Urinary bladder (tissue), 4 donors: ENCODE measurements at places on chromosomes 7 and 10.

- DNase-seq: no peak
These were observed 195.5 kb upstream of the ZNF32 start for GRCh38 chr10:43844221-43844620.

DNA sequence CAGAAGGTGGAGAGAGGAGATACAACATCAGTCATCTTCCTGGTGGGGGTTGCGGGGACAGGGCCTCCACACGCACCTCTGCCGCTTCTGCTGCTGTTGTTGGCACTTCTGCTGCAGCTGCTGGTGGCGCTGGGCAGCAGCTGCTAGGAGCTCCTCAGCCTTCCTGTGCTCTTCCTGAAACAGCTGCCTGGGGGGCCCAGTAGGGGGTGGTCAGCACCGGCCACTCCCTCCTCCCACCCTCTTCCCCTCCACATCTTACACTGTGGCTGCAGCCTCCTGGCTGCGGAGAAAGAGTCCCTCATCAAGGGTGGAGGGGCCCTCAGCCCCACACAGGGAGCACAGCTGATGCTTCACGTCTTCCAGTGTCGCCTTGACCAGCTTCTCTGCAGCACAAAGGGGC, 9.9 kb downstream of the SYCE1 start:
- DNase-seq: no peak

DNA sequence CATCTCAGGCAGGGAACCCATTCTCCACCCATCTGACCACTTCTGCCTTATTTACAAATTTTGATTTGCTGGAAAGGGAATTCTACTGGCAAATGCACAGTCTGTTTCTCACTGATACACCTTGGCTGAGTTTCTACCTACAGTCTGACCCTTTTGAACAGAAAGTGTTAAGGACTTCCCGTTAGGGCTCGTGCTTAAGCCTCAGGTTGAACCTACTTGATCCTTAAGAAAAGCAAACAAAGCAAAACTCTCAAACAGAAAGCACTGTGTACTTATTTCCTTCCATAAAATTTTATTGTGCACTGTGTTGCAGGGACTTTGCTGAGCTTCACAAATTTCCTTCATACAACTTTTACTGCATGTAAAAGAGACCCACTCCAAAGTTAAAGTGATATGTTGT, 367.8 kb downstream of the NRG3 start:
- no peak for DNase-seq

DNA sequence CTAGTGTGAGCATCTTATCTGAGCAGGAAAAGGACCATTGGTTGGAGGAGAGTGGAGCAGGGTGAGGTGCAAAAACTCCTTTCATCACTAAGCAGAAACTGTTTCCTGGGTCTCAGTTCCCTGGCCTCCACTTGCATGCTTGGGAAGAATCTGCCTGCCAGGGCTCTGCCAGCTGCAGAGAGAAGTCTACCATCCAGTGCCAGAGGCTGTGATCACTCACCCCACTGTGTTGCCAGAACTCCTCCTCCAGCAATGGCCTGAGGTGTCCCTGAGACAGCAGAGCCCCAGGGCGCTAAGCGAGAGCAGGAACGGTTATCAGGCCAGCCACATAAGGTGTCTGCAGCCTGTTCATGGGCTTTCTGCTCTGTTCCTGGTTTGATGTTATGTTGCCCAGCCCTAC, 991.4 kb downstream of the CCSER2 start:
- no peak for DNase-seq

DNA sequence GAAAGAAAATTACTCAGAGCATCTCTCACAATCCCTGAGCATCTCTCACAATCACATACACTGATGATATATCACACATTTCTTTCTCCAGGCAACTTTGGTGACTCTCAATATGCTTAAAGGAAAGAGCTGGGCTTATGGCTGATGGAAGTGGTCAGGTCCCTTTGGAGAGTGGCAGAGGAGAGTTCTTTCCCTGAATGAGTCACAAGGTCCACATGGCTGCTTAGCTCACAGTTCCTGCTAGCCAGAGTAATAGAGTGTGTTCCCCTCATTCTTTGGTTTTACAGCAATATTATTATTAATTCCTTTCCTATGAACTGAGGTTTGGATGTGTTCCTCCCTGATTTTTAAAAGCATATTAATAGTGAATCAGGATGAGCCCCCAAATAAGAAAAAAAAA, 287.4 kb downstream of the C7orf25 start:
- DNase-seq: no peak

DNA sequence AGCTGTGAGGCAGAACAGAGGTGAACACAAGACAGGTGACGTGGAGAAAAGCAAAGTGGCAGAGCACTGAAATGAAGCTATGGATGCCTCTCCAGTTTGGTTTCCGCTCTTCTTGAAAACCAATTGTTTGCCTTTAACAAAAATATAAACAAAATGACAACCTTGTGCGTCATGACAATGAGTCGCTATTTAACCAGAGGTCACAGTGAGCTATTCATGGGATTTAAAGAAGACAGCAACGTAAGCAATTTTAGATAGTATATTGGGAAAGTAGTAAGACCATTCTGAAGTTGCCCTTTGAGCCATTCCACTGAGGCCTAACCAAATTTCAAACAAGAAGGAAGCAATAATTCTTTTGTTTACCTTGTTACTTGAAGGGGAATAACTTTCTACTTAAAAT, 15.2 kb upstream of the LRRTM3 start:
- no peak for DNase-seq

DNA sequence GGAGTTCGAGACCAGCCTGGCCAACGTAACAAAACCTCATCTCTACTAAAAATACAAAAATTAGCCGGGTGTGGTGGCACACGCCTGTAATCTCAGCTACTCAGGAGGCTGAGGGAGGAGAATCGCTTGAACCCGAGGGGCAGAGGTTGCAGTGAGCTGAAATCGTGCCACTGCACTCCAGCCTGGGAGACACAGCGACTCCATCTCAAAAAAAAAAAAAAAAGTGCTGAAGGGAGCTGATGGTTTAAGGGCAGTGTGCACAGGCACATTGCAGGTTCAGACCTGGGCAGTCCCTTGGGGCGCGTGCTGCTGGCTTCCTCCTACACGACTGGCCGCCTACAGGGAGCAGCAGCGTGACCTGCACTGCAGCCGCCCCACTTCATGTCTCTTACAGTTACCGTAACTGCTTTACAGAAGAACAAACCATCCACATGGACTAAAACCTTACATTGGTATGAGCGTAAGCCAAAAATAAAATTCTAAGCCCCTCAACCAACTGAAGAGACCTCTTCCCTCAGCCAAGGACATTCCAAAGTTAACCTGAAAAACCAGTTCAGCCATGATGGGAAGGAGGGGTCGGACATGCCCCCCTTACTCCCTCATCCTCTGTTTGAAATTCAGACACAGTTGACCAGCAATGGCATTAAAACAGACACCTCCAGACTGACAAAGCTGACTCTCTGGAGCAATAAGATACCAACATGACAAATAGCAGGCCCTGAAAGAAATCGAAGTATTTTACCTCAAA, 262.2 kb downstream of the ZMYND11 start:
- DNase-seq: no peak

- DNase-seq: no peak
These were observed 80.2 kb downstream of the SORBS1 start for GRCh38 chr10:95480901-95481491.

- DNase-seq: no peak
These were observed 338.8 kb downstream of the ANKRD7 start for GRCh38 chr7:118563311-118563710.

DNA sequence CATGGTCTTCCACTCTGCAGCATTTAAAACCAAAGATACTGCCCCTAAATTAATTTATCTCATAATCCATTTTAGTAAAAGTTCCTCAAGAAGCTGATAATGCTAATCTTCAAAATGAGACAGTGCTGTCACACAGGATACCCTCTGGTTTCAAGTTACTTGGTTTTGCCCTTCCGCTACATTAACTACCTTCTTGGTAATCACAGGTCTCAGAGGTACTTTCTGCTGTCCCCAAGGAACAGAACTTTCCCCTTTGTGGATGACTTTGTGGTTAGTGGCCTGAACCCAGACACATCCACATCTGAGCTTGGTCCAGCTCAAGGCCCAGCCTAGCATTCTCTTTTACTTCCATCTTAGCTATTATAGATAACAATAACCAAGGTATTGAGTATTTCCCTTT, 88.8 kb upstream of the TMEM26 start:
- no peak for DNase-seq

GRCh38 chr10:31739711-31740110, 188.9 kb downstream of the ARHGAP12 start:
- no peak for DNase-seq

- no peak for DNase-seq
These were observed 1.6 kb downstream of the TCF7L2 start for GRCh38 chr10:112951359-112952281.

- DNase-seq: no peak
These were observed 5.6 kb upstream of the CDH23 start for GRCh38 chr10:71390921-71391690.

GRCh38 chr10:72561745-72562166, 64.1 kb downstream of the MICU1 start:
- DNase-seq: no peak

DNA sequence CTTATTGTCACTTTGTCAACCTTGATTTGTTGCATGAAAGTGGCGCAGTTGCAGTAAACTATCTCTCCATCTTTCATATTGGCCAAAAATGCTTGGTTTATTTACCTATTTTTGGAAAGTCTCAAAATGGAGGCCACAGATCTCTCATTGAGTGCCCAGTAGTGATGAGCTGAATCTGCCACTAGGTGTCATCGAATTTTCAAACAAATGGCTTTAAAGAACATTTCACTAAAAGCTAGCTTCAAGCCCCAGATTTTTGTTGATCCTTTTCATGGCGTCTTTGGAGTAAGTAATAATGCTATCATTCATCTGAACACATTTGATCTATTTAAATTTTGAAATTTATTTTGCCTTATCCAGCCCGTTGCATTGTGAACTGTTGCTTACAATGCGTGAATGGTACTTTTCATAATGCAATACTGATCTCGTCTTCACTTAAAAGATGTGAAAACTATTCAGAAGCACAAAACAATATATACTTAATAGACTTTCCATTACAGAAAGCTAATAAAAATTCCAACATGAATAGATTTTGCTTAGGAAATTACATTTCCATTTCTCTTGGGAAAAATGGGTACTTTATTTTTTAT, 236.2 kb downstream of the DNAJB9 start:
- peak; percentile 7 for DNase-seq

- DNase-seq: no peak
These were observed 45.6 kb downstream of the SFMBT2 start for GRCh38 chr10:7365027-7365745.

GRCh38 chr7:157609932-157610640, 273.3 kb downstream of the DNAJB6 start:
- no peak for DNase-seq

GRCh38 chr10:88366772-88367171, 216.3 kb downstream of the RNLS start:
- DNase-seq: no peak

DNA sequence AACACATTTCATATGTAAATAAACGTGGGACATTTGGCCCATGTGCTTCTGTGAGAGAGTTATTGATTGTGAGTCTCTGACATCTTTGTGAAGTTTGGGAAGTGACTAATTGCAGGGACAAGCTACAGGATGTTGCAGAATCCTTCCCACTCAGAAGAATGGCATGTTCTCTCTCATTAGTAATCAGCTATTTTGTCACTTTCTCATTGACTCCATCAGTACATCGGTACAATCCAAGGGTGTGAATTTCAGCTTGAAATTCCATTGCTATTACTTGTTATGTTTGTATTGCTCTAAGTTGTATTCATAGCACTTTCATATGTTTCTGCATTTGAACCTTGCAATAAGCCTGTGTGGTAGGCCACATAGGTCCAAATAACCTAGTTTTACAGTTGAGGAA, 100.0 kb upstream of the KCNMA1 start:
- DNase-seq: no peak

DNA sequence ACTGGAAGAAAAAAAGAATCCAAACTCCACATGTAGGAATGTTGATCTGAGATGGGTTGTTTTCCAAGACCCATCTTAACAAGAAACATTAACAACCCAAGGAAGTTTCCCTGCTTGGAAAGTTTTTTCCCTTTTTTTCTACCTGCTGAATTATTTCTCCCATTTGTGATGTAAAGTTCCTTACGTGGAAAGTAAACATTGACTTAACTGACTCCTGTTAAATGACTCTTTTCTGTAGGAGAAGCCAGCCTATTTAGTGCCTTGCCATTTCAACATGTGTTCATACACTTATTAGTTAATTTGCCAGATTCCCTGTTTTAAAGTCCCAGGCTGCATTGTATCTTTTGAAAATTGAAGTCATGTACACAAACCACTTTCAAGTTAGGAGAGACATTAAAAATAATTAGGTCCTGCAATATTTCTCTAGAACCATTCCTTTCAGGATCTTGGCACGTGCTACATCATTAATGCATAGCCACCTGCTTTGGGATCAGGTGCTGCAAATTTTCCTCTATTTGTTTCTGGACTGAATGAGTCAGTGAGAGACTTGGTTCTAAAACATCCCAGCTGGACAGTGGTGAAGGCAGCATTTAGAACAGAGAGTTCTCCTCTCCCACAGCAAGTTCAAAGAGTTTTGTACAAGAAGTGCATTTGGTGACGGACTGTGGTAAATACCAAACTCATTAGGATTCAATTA, 698.5 kb downstream of the SUGCT start:
- DNase-seq: no peak

GRCh38 chr10:28881171-28881882, 204.0 kb downstream of the BAMBI start:
- DNase-seq: no peak

GRCh38 chr10:132257271-132257670, 50.5 kb downstream of the STK32C start:
- no peak for DNase-seq

DNA sequence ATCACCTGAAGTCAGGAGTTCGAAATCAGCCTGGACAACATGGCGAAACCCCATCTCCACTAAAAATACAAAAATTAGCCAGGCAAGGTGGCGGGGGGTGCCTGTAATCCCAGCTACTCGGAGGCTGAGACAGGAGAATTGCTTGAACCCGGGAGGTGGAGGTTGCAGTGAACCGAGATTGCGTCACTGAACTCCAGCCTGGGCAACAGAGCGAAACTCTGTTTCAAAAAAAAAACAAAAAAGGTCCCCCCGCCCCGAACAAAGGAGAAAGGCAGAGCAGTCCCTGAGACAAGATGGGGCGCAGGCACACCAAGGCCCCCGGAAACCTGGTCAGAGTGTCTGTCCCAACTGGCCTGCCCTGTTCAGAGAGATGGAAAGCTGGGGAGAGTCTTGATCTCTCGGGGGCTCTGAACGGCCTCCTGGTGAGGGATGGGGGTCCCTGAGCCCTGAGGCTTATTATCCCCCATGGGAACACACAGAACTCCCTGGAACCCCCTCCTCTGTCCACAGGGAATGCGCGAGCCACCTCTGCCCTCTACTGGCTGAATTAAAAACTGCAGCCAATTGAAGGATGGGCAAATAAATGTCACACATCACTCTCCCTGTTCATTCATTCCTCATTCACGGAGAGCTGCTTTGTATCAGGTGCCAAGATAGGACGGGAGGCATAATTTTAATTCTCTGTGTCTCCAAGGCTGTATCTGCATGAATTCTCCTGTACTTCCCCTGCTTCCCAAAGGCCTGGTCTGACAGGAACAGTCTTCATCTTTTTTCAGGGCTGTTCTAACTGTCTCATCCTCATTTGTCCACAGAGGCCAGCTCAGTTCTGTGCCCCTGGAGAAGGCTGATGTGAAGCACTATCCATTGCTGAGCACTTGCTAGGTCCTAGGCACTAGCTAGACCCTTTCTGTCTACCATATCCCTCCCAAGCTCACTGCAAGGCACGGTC, 28.9 kb downstream of the MAT1A start:
- no peak for DNase-seq
